ENCODE measurements at places on chromosomes 4 and X.

DNA sequence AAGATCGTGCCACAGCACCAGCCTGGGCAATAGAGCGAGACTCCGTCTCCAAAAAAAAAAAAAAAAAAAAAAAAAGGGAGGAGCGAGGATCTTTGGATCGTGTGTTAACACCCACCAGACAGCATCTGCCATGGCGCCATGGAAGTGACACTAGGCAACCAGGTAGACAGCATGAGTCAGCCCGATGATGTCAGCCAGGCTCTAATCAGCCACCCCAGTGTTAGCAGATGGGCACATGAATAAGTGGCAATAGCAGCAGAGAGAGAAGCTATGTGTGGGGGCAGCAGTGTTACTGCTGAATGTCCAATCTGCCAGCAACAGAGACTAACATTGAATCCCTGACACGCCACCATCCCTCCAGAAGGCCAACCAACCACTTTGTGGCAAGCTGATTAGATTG is 6.6 kb downstream of the SYN1 start:
- no peak for DNase-seq

DNA sequence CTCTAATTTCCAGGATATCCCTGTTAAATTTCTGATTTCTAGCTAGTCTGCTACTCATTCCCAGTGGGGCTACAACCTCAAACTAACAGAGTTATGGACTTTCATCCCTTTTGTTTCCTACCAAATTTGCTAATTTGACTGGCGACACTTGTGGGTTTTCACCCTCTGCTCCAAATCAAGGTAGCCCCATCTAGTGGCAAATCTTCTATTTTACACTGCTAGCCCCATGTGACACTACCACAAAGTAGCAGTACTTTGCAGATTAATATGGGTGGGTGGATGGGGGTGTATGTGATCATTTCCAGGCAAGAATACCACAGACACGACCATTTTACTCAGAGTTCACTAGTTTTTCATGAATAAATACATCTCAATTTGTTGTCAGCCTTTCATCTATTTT is 150.3 kb downstream of the MSL3 start:
- DNase-seq = no peak

GRCh38 chrX:120408168-120408567 is 46.3 kb downstream of the ATP1B4 start:
- peak; percentile 28 for DNase-seq

- no peak for DNase-seq
Observed at GRCh38 chr4:156959298-156959702, 12.3 kb downstream of the PDGFC start.

DNA sequence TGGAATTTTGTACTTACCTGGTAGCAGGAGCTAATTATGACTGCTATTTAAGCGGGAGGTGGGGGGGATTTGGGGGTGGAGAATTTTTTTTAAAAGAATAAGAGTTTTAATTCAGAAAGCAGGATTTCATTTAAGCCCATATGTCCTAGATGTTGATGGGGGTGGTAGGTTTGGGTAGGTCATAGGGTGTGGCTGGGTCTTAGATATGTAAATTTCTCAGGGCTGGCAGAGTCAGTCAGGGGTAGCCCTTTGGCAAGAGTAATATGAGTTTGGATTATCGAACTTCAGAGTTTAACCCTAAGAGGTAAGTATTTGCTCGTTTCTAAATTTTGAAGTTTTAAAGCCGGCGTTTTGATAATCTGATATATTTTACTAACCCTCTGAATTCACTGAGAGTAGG is 35.2 kb upstream of the COX18 start:
- DNase-seq = no peak

DNA sequence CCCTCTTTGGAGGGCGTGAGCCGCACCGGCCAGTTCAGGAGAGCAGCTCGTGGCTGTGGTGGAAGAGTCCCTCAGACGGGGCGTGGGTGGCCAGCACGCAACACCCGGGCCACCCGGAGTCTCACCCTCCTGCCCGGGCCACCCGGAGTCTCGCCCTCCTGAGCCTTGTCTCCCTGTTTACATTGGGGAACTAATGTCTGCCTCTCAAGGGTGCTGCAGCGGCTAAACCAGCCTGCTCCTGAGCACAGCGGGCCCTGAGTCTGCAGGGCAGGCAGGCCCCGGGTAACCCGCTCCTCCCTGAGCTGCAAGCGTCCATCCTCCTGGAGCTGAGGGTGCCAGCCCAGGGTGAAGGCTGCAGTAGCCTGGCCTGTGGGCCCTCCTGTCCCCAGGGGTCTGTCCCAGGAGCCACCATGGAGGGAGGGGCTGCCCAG is 3.0 kb downstream of the PDE6B start:
- DNase-seq = peak; percentile 19

- no peak for DNase-seq
Observed at GRCh38 chr4:113559947-113560346, 201.6 kb downstream of the CAMK2D start.

DNA sequence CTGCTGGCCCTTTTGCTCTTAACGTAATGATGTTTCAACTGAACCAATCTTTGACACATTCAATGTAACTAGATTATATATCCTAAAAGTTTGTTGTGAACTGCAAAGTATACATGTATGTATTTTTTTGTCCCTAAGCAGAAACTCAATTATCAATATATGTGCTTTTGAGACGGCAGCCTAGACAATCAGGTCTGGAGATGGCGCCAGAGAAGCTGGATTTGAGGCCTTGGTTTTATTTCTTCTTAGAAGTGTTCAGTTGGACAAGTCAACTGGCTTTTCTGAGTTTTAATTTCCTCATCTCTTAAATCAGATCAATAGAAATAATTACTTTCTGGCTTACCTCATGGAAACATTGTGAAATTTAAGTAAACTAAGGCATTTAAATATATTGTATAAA is 62.5 kb downstream of the DCAF8L1 start:
- DNase-seq = no peak

DNA sequence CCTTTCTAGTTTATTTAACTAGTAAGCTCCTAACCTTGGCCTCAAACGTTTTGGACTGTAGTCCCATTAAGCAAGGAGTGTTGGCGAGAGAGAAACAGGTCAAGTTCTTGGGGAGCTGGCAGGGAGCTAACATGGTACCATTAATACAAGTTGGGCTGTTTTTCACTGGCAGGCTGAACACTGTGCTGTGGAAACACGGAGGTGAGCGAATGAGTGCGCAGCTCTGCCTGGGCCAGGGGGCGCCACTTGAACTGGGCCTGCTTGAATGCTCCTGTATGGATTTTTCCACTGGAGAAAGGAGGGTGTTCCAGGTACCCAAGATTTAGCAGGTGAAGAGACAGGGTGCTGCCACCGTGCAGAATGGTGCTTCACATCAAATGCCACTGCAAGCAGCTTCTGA is 7.4 kb upstream of the SMS start:
- DNase-seq = peak; percentile 51

DNA sequence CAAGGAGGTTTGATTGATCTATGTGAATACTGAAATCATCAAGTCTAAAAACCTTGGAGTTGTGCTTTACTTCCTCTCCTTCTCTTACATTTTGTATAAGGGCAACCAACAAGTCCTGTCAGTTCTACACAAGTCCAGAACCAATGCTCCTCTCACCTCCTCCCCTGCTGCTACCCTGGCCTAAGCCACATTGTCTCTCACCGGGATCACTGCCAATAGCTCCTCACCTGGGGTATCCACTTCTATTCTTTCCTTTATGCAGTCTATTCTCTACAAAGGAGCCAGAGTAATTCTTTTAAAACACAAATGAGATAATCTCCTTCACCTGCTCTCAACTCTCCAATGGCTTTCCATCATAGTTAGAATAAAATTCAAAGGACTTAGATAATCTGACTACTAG is 13.3 kb upstream of the ARHGEF6 start:
- DNase-seq = no peak

- DNase-seq = no peak
Observed at GRCh38 chr4:144670776-144671175, 24.8 kb downstream of the HHIP start.

- no peak for DNase-seq
Observed at GRCh38 chrX:130893356-130894085, 9.5 kb downstream of the ENOX2 start.

DNA sequence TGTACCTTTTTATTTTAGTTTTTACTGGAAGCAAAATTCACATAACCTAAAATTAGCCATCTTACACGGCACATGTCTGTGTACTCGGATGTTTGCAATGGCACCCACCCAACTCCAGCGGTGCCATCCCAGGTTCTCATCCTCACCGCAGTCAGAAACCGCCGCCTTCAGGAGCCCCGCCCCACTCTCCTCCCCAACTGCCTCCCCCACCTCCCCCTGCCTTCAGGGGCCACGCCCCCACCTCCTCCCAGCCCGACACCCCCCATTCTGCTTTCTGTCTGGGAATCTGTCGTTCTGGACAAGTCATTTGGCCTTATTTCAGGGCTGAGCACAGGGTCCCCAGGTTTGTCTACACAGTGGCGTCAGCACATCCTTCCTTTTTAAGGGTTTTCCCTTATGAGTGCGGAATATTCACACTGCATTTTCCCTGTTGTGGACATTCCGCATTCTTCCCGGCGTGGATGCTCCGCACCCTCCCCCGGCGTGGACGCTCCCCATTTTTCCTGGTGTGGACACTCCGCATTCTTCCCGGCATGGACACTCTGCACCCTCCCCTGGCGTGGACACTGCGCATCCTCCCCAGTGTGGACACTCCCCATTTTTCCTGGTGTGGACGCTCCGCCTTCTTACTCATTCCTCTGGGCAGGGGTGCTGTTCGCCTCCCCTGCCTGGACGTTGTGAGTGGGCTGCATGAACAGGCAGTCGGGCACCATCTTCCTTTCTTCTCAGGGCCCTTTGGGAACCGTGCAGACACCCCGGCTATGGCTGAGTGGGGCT is 135.4 kb upstream of the NKX1-1 start:
- no peak for DNase-seq

DNA sequence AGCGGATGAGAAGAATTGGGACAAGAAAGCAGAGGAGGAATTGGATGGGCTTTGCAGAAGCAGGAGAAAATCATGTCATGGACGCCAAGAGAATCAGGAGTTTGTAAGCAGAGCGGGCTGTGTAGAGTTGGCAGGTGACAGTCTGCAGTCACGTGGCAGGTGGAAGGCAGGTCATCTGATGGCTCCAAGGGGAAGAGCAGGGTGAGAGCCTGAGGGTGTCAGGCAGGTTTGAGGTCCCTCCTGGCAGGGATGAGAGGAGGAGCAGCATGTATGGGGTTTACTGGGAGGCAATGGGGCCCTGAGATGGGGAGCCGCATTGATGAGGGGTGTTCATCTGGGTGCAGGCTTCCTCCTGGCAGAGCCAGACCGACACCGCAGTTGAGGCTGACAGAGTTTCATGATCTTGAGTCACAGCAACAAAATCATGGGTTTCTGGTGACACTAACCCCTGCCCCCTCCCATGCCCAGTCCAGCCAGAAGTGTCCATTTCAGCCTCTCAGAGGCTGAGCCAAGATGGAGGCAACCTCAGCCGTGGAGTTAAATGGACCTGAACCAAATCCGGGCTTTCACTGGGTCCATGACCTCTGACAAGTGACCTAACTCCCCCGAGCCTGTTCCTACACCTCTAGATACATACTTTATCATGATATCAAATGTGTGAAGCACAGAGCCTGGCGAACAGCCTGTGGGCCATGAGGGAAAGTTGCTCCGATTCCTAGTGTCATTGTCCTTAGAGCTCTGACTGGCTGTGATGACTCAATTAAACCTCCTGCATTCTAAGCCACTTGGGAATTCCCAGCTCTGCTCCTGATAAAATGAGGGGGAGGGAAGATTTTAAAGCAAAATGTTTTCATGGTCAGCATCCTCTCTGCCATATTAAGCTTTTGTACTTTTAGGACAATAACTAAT is 36.1 kb downstream of the EVC start:
- no peak for DNase-seq

GRCh38 chr4:123398853-123399626 is 2.4 kb downstream of the SPRY1 start:
- peak; percentile 45 for DNase-seq

DNA sequence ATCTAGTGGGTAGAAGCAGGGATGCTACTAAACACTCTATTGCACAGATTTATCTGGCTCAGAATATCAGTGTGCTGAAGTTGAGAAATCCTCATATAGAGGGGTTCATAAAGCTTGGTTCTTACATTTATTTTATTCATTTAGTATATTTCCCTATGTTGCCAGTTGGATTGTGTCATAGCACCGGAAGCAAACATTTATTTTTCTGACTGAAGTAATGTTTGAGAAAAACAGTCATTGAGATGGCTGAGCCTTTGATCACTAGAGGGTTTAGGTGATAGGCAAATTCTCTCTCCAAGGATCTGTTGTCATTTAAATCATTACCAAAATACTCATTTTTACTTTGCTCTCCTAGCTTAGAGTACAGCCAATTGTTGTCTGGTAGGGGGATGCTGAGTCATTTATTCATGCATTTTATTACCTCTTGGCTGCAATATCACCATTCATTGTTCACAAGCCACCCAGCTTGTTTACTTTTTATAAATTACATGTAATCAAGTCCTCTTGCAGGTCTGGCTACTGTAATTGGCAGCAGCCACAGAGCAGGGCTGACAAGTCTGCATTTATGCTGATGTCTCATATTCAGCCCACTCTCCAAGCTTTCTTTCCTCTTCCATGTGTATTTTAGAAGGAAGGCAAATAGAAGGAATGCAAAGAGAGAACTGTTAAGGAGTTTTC is 15.2 kb downstream of the GAB1 start:
- no peak for DNase-seq

DNA sequence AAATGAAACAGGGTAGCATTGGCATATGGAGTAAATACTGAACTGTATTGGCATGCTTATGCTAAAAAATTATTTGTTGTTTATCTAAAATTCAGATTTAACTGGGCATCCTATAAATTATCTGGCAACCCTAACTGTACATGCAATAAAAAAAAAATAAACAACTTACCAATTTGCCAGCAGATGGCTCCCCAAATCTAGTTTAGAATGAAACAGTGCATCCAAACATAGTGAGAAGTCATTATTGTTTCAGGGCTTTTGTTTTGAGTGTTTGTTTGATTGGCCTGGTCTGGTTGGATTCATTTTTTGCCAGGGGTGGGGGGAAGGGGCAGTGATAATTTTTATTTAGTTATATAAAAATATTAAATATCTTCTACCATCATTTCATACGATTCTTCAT is 12.8 kb upstream of the NSUN7 start:
- DNase-seq = no peak

GRCh38 chr4:22129454-22130029 is 181.0 kb upstream of the KCNIP4 start:
- DNase-seq = peak; percentile 76

- DNase-seq = peak; percentile 49
Observed at GRCh38 chrX:69137371-69138117, 27.7 kb downstream of the PJA1 start.

DNA sequence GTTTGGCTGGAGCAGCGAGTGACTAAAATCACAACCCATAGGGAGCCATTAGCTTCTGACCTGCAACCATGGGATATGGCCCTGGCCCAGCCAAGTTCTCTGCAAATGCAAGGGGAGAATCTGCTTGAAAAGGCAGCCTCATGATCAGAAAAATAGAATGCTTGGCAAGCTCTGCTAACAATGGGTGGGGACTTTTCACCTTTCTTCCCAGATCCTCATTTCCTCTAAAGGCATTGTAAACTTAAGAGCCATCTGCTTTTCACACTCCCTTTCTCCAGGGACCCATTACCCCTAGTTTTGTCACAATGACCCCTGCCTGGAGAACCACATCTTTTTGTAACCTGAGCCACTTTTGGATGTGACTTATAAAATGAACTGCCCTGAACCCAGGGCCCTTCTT is 104.3 kb downstream of the PARM1 start:
- no peak for DNase-seq

- DNase-seq = peak; percentile 47
Observed at GRCh38 chrX:136209016-136209738, 42.0 kb downstream of the MAP7D3 start.

Data from H9 (cell line).